Stimulated activated naive CD8-positive, alpha-beta T cell treated with anti-CD3 and anti-CD28 coated beads, Interleukin-15, Interleukin-2, amounts not matched to agents 100 U/mL and 50 U/mL, for 24 hours (primary cell): ENCODE measurements at places on chromosomes 1 and 21.

GRCh38 chr21:37082856-37083528, 9.9 kb downstream of the TTC3 start:
- no peak for DNase-seq

- no peak for DNase-seq
Observed at GRCh38 chr1:75731881-75732280, 7.4 kb downstream of the ACADM start.

DNA sequence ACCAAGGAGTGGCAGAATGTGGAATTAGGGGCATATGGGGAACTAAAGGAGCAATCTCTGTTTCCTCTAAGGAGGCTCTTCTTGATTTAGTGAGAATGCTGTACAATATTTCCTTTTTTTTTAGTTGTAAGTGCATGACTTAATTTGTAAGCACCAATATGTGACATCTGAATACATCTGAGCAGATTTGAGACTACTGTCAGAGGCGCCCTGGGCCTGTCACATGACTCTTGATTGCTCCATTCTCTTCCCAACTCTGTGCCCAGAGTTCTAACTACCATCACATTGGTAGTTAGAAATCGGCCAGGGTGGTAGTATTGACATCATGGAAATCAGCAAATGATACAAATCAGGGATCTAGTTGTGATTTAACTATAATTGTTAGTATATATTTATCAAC, 110.1 kb upstream of the LMO4 start:
- DNase-seq = no peak

- DNase-seq = no peak
Observed at GRCh38 chr1:49630156-49630555, 393.6 kb downstream of the AGBL4 start.

- no peak for DNase-seq
Observed at GRCh38 chr1:234395297-234395696, 22.0 kb downstream of the COA6 start.
